NAMALWA (cell line): ENCODE measurements at places on chromosomes 4 and X.

DNA sequence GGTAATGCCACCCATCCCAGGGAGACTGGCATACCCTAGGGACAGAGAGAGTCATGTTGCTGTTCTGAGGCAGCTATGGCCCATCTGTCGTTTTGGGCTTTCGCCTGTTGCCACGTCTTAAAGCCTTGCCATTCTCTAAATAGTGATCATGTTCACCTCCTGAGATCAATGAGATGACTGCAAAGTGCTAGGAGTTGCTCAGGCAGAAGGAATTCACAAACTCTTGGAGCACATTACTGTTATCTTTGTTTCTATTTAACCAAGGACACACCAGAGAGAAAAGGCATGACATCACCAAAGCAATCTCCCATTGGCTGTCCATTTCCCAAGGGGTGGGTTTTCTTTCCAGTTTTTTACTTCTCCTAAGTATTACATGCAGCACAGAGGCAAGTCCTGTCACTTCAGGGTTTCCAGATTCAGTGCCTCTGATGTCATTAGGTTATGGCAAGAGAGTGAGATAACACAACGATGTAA is 37.1 kb upstream of the SETD7 start:
- no peak for DNase-seq

DNA sequence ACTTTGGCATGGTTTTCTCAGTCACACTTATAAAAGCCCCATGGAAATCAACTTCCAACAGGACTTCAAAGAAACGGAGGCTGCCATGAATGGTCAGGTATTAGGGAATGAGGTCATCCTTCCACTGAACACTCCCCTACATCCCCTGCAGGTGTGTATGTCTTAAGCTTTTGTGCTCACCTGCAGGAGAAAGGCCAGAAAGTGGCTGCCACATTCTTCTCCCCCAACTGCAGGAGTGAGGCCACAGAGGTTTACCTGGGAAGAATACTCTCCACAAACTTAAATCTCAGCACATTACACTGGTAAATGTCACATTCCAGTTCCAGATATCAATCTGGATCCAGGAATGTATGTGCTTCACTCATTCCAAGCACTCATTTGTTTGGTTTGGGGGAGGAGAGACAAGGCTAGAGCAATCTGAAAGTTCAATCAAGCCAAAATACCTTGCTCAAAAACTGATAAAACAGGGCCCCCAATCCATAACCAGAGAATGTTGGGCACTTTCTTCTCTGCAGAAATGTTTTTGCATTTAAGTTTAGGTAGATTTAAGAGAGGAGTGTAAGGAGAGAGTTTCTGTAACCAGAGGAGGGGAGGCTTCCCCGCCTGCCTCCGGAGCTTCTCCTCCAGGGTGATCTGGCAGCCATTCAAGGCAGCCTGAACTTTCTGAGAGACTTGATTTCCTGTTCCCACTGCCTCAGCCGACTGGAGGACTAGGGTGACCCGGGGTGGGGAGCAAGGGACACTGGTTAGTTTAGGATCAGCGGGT is 15.4 kb downstream of the FAM9C start:
- DNase-seq = no peak

DNA sequence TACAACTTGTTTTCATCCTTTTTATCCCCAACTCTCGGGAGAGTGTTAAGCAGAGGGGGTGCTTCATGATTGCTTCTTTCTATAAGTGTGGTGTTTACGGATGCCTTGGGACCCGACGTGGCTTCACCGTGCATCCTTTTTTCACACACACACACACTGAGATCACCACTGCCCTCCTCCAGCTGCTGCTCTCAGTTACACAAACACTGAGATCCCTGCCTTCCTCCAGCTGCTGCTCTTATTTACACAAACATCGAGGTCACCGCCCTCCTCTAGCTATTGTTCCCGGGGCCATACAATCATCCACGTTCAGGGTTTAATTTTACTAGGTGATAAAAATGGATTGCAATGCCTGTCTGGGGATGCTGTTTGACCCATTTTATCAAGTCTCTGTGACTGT is 155.4 kb upstream of the FAM9B start:
- no peak for DNase-seq

DNA sequence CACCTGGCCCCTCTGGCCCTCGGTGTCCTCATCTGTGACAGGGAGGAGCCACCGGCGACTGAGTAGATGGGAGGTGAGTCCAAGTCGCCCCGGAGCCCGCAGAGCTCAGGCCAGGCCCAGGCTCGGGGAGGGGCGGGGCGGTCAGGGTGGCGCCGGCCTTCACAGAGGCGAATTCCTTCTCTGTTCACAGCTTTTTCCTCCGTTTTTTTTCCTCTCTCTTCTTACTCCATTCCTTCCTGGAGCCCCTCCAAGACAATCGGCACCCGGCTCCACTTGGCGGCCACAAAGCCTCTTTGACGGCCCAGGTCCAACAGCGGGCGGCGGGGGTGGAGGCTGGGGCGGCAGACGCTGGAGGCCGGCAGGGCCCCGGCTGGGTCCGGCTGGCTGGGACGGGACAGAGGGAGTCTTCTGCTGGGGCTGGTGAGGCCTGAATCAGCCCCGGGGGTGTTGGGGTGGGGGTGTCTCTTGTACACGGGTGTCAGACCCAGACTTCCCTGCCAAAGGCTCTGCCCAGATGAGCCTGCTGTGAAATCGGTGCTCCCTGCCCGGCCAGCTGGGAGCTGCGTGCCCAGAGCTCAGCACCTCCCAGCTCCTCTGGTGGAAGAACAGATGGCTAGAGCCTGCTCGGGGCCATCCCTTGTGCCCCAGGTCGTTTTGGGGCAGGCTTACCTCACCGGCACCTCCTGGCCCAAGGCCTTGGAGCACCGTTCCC is 22.6 kb downstream of the FGFRL1 start:
- no peak for DNase-seq

- no peak for DNase-seq
Observed at GRCh38 chr4:159269956-159270355, 167.1 kb downstream of the RAPGEF2 start.

GRCh38 chrX:33333271-33333670 is 121.9 kb upstream of the DMD start:
- no peak for DNase-seq

- no peak for DNase-seq
Observed at GRCh38 chrX:31272472-31272775, 200.6 kb upstream of the FTHL17 start.

- peak; percentile 46 for DNase-seq
Observed at GRCh38 chr4:82899374-82900065, 1.0 kb upstream of the THAP9 start.

GRCh38 chr4:150974252-150974640 is 40.8 kb downstream of the LRBA start:
- no peak for DNase-seq
